ENCODE measurements at places on chromosomes 2 and 18. TPM values are rescaled to one million over a fixed set of nuclear protein-coding genes. Genes with fewer than 3 reads are reported as not detected.

DNA sequence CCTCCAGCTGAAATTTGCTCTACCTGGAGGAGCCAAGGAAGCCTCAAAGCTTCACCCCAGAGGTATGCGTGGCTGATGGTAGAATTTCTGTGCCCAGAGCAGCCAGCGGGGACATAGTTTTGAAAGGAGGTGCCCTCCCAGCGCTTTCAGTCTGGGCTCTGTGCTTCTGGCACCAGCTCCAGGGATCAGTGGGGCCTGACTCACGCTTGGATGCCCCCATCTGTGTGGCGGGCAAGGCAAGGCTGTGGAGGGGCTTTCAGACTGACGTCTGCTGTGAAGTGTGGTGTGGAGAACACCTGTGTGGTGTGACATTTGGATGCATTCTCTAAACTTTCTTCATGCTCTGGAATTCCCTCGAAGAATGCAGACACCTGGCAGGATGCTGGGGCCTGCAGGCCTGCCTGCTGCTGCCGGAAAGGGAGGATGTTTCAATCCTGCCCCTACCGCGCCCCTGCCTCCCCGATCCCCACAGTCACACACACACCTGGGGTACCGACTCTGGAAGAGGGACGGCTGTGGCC is 84.1 kb downstream of the CTIF start:
- no peak for DNase-seq

DNA sequence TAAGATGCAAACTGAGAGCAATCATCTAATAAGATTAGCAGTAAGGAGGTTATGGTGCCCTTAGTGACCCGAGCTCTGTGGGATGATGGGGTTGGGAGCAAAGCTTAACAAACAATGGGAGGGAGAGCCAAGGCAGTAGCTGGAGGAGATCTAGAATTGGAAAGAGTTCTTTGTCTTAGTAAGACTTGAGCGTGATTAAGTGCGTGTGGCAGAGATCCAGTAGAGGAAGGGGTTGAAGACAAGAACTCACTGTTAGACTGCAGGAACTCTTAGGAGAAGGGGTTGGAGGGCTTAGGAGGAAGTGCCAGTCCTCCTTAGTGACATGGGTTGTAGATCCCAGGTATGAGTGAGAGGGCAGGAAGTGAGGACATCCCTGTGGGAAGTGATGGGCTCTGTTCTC is 184.7 kb downstream of the GFPT1 start:
- no peak for DNase-seq

ARHGEF33 gene
- 0.48 TPM for total RNA-seq

GRCh38 chr2:164436131-164436530 is 185.2 kb downstream of the GRB14 start:
- DNase-seq: no peak

GRCh38 chr2:127612111-127612822 is 33.7 kb upstream of the GPR17 start:
- DNase-seq: no peak

GRCh38 chr2:7594211-7594610 is 677.0 kb downstream of the RNF144A start:
- no peak for DNase-seq

GRCh38 chr2:196171946-196172345 is 568 bp upstream of the STK17B start:
- DNase-seq: no peak
